Natural killer cell (primary cell): ENCODE measurements at places on chromosomes 12 and 14.

- no peak for DNase-seq
These were observed 784 bp downstream of the PSMA6 start for GRCh38 chr14:35292770-35293561.

DNA sequence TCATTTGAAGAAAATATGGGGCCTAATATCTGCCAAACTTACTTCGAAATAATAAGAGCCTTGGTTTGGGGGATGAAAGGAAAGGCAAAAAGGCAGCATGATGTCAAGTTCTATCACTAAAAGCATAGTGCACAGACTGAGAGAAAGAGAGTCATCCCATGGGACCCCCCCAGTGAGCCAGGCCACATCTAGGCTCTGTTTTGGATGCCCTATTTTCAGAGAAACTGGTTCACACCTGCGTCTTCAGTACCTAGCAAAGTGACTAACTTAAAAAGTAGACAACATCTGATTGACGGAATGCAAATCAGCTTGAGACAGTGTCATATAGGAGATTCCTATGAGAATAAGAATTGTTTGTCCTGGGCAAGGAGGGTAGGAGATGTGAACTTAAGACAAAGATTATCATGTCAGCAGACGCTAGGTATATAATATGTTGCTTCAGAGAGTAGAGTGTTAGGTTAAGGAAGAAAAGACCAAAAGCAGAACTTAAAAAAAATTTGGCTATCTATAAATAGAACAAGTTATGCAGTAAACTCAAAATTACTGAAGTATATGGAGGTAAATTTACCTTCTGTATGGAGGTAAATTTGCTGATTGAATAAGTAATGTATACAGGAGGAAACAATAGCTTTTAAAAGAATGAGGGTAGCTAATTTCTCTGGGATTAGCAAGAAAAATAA, 148.2 kb downstream of the SLC41A2 start:
- DNase-seq: no peak

DNA sequence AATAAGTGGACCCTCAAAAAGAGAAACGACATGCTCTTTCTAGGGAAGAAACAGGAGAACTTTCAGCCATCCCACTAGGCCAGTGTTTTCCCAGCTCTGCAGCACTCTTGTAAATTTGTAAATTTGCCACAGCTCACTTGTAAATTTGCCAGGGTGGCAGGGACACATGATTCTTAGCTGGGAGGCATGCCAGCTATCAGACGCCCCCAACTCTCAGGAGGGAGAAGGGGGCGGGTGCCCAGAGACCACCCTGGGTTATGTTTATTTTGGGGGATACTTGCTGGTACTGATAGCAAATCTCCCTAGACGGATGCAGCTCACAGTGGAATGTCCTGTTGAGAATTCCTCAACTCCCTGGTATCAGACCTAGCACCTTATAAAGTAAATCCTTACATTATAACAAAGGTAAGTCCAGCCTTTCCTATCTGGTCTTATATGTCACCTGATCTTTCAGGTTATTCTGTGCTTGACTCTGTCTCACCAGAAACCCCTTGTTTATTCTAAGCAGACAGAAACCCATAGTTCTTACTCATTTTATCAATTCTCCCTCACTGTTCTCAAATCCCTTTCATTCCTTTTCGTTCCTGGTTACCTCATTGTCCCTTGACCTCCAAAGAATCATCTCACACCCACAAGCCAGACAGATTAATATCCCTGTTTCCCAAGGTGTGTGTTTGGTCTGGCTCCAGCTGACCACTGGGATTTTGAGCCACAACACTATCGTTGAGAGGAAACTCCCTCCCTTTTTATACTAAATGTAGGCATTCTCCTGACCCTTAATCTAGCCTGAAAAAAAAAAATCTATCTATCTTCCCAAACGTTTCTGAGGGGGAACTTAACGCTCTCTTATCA, 69.3 kb upstream of the HMGA2 start:
- no peak for DNase-seq

DNA sequence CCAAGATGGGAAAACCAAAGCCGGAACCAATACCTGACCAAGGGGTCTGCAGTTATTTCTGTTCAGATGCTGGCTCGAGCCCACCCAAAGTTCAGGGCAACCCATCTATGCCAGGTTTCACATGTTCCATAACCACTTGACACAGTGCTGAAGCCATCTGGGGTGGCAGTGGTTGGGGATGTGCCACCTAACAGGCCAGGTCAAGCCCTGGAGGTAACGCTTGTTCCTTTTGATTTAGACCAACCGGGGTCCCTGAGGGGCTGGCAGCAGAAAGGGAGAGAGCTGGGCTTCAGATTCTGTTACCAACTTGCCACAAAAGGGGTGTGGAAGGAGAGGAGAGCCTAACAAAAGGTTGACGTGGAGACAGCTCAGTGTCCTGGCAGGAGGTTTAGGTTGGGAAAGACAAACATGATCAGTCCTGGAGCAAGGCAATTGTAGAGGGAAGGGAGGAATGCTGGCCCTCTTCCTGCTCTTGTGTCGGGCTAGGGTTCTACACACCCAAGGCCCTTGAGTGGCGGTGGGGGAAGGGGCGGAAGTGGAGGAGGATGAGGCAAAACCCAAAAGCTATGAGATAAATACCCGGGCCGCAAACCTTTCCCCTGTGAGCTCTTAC, 31.9 kb downstream of the CACNA2D4 start:
- DNase-seq: no peak

GRCh38 chr12:51884676-51885229, 3.1 kb upstream of the ANKRD33 start:
- no peak for DNase-seq

- no peak for DNase-seq
These were observed 25.6 kb downstream of the CRADD start for GRCh38 chr12:93702707-93703315.

DNA sequence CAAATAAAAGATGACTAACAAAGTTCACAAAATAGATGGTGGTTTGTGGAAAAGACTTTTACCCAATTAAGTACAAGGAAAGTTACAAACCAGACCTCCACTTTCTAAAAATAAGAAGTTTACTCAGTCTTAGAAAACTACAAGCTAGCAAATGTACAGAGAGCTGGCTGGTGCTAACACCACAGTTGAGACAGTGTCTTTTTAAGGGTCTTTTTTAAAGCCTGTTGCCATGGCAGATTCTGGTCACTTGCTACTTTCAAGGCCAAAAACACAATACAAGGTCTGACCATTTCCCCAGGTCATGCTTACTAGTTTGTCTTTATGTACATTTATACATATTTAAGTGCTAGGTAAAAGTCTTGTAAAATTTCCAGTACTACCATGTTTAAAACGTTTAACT, 2.4 kb downstream of the BTG1 start:
- DNase-seq: peak; percentile 38
